ENCODE measurements at places on chromosomes 3 and 15.
A peak's percentile ranks its signal among the peaks of the same experiment; 100 is the strongest.

- no peak for DNase-seq
These were observed 48.1 kb upstream of the FRMD4B start for GRCh38 chr3:69433969-69434325.

GRCh38 chr3:129718201-129718600 is 111.7 kb upstream of the PLXND1 start:
- no peak for DNase-seq

GRCh38 chr3:151766454-151766853 is 32.7 kb downstream of the AADACL2 start:
- DNase-seq, result no peak

GRCh38 chr15:25713736-25714537 is 149.2 kb downstream of the ATP10A start:
- DNase-seq, result no peak

GRCh38 chr3:153293265-153293664 is 131.2 kb downstream of the RAP2B start:
- DNase-seq, result no peak

DNA sequence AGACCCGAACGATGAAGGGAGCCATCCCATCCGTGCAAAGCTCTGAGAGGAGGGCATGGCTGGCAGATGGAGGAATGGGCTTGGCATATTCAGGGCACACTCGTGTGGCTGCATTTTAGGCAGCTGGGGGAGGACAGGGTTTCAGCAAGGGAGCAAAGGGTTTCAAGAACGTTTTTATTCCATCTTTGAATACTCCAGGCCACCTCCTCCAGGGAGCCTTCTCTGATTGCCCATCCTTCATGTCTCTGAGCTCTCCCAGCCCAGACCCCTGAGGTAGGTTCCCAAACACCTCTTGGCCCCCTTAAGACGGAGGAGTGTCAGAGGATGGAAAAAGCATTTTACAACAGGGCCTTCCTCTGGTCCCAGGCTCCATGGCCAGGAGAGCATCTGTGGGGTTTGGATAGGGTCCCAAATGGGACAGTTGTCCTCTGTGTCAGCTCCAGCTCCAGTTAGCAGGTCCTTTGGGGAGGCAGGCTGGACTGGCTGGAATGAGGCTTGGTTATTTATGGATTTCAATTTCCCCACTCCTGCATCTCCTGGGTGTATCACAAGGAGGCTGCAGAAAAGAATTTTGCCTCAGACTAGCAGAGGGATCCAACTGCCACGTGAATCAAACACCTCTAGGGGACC is 17.7 kb upstream of the SLC6A1 start:
- no peak for DNase-seq

GRCh38 chr15:58070801-58071418 is 5.4 kb upstream of the ALDH1A2 start:
- DNase-seq, result no peak

- no peak for DNase-seq
These were observed 239.1 kb upstream of the GADL1 start for GRCh38 chr3:31133541-31133940.

DNA sequence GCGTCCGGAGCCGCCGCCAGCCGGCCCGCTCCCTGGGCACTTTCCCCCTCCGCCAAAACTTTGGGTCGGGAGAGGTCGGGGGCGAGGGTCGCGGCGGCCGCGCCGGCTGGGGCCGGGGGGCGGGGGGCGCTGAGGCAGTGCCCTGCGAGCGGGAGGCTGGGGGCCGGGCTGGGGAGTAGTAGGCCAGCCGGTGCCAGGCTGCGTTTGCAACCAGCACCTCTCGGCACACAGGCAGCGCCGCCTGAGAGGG is 452 bp downstream of the BBX start:
- DNase-seq, result no peak

DNA sequence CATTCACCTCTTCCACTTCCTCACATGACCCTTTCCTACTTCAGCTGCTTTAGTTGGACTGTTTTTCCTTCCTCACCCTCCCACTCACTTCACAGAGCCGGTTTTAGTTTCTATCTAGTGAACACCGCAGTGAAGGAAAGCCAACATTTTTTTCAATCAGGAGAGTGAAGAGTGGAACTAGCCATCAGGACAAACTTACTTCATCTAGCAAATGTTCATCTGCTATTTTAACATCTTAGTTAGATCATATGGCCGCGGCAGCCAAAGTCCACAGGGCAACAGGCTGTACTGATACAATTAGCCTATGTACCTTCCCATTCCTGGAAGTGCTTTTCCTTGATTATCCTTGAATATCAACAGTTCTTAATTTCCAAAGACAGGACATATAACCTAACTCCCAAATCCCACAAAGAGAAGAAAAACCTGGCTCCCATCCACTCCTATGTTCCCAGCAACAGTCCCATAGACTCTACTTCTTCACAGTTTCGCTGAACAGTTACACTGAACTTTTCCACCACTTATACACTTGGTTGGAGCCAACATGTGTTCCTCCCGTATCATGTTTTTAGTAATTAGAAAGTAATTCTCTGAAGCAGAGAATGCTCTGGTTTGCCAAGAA is 456.2 kb upstream of the THBS1 start:
- no peak for DNase-seq

GRCh38 chr3:152198665-152199064 is 70.1 kb upstream of the MBNL1 start:
- no peak for DNase-seq

GRCh38 chr3:138898301-138898700 is 48.6 kb downstream of the FOXL2 start:
- DNase-seq, result no peak

DNA sequence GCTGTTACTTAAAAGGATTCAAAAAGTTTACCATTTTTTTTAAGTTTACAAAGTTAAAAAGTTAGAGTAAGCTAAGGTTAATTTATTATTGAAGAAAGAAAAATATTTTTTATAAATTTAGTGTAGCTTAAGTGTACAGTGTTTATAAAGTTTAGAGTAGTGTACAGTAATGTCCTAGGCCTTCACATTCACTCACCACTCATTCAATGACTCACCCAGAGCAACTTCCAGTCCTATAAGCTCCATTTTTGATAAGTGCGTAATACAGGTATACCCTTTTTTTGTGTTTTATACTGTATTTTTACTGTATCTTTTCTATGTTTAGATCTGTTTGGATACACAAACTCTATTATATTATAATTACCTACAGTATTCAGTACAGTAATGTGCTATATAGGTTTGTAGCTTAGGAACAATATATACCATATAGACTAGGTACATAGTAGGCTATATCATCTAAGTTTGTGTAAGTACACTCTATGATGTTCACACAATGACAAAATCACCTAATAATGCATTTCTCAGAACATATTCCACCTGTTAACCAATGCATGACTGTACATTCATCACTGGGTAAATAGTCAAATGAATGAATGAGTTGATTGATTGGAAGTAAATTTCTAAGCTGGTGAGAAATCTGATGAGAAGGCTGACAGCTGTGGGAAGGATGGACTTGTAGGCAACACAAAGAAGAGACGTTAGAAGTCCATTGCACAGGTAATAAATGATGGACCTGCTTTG is 95.2 kb upstream of the CDIN1 start:
- DNase-seq, result no peak

GRCh38 chr15:89101302-89102193 is 13.3 kb downstream of the ABHD2 start:
- no peak for DNase-seq

- peak; percentile 27 for DNase-seq
These were observed 1.1 kb upstream of the ALCAM start for GRCh38 chr3:105365391-105366325.

Measured in NCI-H2081 treated with DMSO at 0.1 percent for 48 hours (cell line).